SK-N-SH treated with all-trans-retinoic acid at 6 μM for 48 hours (cell line): ENCODE measurements at places on chromosomes 3 and 15.

DNA sequence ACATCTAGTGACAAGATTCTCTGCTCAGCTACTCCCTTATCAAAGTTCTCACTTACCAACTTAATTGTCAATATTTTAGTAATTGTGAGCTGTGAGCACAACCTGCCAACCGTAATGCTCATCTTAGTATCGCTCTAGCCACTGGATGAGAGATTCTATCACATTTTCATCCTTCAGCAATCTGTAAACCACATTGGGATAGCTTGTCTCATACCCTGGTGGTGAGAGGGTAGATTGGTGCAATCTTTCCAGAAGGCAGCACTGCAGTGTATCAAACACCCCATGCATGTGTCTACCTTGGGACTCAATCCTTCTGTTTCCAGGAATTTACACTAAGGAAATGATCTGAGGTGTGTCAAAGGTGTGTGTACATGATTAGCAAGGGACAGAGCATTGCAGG lies 18.9 kb upstream of the ATP8B4 start:
- ATAC-seq: no peak

GRCh38 chr3:557972-558371 lies 361.4 kb downstream of the CHL1 start:
- no peak for ATAC-seq

DNA sequence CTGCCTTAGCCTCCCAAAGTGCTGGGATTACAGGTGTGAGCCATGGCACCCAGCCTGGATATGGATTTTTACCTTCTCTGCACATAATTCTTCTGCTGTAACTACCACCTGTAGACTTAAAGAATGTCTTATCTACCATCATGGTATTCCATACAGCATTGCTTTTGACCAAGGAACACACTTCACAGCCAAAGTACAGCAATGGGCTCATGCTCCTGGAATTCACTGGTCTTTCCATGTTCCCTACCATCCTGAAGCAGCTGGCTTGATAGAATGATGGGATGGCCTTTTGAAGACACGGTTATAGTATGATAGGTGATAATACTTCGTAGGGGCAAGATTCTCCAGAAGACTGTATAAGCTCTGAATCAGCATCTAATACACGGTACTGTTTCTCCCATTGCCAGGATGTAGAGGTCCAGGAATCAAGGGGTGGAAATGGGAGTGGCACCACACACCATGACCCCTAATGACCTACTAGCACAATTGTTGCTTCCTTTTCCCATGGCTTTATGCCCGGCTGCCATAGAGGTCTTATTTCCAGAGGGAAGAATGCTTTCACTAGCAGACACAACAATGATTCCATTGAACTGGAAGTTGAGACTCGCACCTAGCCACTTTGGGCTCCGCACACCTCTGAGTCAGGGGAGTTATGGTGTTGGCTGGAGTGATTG lies 60.9 kb upstream of the CDV3 start:
- no peak for ATAC-seq

DNA sequence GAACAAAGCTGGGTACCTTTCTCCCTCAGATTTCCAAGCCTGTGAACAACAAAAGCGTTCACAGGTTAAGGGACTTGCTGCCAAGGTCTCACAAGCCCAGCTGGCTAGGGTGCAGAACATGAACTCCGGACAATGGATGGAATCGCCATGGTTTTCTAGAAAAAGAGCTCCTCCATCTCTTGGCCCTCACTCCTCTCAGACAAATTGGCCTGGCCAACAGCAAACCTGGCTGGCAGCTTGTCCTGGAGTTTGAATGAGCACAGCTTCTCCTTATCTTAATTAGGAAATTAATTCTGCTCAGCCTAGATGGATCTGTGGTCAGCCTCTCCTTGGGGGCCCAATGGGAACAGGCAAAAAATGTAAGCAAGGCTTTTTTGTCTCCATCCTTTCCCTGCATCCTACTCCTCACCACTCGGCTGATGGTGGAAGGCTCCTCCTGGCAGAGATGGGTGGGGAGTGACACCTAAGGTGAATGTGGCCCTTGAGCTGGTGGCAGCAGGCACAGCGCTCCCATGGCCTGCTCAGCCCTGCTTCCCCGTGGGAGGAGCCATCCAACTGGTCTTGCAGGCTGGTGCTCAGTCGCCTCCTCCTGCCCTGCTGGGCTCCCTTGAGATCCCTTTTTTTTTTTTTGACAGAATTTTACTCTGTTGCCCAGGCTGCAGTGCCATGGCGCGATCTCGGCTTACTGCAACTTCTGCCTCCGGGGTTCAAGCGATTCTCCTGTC lies 5.8 kb downstream of the KLHL25 start:
- no peak for ATAC-seq

- ATAC-seq: peak; percentile 30
Measured at GRCh38 chr3:152349392-152349791, 80.7 kb downstream of the MBNL1 start.

GRCh38 chr15:54772663-54773062 lies 424.1 kb downstream of the RSL24D1 start:
- no peak for ATAC-seq

DNA sequence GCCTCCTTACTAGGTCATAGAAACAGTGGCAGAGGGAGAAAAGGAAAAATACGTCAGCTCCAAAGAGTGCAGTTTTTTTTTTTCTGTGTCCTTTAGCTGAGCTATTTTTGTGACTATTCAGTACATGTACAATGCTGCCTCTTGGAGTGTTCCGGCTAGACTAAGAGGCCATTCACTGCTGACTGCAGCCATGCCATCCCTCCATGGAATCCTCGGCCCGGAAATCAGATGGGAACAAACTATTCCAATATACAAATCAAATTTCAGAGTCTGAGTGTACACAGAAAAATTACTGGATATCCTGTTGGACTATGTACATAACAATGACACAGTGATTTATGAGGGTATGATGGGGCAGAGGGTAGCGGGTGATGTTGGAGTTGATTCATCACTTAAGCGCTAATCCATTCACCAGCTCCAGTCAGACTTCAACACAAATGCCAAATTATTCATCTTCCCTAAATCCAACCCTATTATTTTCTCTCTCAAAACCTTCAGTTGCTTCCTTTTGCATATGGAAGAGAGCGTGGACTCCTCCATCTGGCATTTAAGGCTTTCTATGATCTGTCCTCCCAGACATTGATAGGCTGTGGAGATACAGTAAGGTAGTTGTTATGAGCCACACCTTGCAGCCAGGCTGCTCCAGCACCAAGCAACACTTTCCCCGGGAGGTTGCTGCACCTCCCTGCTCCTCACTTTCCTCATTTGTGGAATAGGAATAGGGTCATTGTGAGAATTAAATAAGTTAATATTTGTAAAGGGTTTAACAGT lies 109.1 kb downstream of the LPP start:
- ATAC-seq: peak; percentile 66

GRCh38 chr3:157285141-157285540 lies 125.2 kb upstream of the CCNL1 start:
- no peak for ATAC-seq

DNA sequence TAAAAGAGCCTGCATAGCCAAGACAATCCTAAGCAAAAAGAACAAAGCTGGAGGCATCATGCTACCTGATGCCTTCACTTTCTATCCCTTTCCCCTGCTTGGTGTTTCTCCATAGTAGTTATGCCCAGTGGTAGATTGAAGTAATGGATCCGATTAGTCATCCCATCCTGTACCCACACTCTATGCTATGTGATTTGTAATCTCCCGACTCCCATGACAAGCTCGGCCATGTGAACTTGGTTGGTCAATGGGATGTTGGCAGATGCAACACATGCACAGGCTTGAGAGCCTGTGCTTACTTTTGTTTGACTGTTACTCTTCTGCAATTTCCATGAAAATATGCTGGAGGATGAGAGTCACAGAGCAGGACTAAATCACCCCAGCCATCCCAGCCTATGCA lies 334.9 kb upstream of the DPH6 start:
- ATAC-seq: no peak

DNA sequence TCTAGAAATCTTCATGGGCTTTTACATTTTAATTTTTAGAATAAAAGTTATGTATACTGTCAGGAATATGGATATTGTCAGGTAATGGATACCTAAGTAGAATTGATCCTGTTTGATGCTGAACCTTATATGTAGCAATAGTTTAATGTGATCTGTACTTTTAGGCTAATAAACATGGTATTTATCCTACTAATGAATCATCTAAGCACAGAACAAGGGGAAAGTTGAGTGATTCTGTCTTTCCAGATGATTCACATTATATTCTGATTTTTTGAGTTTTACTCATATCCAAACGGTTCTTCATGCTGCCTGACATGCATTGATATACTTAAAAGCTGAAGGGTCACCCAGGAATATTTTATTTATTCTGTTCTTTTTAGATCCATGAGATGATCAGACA lies 34.5 kb downstream of the FANCI start:
- ATAC-seq: no peak

DNA sequence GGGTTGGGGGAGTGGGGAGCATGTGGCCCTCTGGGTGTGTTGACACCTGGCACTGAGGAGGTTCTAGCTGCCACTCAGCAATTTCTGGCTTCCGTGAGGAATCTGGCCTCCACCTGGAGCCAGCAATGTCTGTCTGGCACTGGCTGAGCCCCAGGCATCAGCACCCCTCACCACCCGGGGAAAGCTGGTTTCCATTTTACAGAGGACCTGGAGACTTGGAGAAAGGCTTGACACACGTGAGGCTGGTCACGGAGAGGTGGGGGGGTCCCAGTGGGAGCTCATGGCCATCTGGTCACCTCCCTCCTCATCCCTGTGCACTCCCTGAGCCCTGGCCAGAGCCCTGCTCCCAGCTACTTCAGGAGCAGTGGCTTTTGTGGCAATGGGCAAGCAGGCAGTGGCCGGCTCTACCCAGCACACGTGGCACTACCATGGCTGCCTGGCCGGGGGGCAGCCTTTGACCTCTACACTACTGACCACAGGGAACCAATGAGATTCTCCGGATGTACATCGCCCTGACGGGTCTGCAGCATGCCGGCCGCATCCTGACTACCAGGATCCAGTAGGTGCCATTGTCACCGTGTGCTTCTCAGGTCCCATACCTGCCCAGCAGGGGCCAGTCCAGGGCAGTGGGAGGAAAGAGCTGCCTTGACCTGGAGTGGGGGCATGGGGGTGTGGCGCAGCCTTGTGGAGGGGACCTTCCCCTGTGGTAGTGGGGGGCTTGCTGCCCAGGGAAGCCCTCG lies 28.5 kb downstream of the ACAD9 start:
- ATAC-seq: no peak

GRCh38 chr3:59968513-59969045 lies 918.8 kb upstream of the CFAP20DC start:
- ATAC-seq: no peak

- peak; percentile 86 for ATAC-seq
Measured at GRCh38 chr15:90845201-90845949, 23.0 kb upstream of the FURIN start.

- peak; percentile 93 for ATAC-seq
Measured at GRCh38 chr15:39770748-39771689, 11.6 kb downstream of the FSIP1 start.

DNA sequence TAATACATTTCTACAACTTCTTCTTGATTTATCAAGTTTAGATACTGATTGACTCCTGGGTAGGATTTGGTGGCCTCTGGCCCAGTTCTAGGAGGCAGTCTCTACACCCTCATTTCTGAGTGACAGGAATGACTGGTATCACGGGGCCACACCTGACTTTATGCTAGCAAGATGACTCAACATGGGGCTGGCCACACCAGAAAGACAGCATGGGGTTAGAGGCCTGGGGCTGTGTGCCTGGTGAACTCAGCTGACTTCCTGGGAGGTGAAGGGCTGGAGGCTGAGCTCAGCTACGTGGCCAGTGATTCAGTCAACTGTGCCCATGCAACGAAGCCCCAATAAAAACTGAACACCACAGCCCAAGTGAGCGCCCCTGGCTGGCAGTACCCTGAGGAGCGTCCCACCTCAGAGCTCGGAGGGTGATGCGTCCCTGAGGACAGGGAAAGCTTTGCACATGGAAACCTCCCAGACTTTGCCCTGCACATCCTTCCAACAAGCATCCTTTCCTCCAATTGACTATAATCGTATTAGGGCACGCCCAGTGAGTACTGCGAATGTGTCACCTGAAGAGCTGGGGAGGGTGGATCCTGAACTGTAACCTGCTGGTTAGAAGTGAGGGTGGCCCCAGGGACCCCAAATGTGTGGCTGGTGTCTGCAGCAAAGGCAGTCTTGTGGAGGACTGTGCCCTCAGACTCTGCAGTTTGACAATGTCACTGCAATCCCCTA lies 57.2 kb downstream of the NIPA2 start:
- no peak; the same call in 2 of the 3 replicates for ATAC-seq

DNA sequence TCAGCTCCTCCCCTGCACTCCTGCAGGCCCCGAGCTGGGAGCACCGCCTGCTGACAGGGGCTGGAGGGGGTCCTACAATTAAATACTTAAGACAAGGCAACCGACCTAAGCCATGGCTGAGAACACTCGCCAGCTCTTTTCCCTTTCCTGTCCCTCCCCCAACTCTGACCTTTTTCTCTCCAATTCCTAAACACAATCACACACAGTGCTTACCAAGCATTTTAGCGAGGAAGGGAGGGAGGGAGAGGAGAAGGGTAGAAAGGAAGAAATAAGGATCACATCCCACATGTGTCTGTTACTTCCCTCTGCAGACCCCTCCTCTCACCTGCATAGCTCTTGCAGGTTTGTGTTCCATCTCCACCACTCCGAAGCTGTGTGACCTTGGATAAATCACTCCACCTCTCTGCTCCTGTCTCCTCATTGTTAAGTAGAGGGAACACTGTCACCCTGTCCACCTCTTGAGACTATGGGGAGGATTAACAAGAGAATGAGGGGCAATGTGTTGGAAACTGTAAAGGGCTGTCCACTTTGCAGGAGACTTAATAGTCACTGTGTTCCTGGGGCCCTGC lies 63.6 kb downstream of the CYP11A1 start:
- no peak for ATAC-seq
